ENCODE measurements at places on chromosomes 4 and X. TPM values are rescaled to one million over a fixed set of nuclear protein-coding genes. Genes with fewer than 3 reads are reported as not detected.

IL13RA2 gene
- not detected for total RNA-seq

FABP2 gene
- total RNA-seq, result not detected

SASH3 gene
- total RNA-seq, result 243 TPM

SFRP2 gene
- not detected for total RNA-seq

P2RY4 gene
- 0.40 TPM for total RNA-seq

ANXA10 gene
- not detected for total RNA-seq

TDO2 gene
- total RNA-seq, result not detected

NEUROG2 gene
- not detected for total RNA-seq

GPRASP2 gene
- 0.48 TPM for total RNA-seq

F8A3 gene
- 4.2 TPM for total RNA-seq

ERCC6L gene
- 6.1 TPM for total RNA-seq
